ENCODE measurements at places on chromosomes 1 and 21.
A peak's percentile ranks its signal among the peaks of the same experiment; 100 is the strongest.

- DNase-seq, result no peak
These were observed at the start of gene PLPPR5 for GRCh38 chr1:99004861-99005442. Gene PLPPR5 (minus strand): TSS chr1:99004861. CDS start chr1:99004671, 190 bp downstream.

DNA sequence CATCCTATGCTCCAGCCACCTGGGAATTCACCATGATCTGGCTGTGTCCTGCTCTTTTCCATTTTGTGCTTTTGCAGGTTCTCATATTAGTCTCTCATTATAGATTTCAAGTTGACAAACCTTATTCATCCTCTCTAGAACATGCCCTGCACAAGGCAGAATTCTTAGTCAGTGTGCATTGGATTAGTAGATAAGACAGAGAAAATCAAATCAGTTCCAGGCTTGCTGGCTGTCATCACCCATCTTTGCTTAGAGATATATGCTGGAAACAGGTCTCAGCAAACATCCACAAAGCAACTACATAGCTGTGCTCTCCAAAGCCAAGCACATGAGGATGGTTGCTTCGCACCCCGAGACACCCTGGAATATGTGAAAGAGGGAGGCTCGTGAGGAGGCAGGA, 24.8 kb downstream of the TSPAN2 start:
- no peak for DNase-seq

DNA sequence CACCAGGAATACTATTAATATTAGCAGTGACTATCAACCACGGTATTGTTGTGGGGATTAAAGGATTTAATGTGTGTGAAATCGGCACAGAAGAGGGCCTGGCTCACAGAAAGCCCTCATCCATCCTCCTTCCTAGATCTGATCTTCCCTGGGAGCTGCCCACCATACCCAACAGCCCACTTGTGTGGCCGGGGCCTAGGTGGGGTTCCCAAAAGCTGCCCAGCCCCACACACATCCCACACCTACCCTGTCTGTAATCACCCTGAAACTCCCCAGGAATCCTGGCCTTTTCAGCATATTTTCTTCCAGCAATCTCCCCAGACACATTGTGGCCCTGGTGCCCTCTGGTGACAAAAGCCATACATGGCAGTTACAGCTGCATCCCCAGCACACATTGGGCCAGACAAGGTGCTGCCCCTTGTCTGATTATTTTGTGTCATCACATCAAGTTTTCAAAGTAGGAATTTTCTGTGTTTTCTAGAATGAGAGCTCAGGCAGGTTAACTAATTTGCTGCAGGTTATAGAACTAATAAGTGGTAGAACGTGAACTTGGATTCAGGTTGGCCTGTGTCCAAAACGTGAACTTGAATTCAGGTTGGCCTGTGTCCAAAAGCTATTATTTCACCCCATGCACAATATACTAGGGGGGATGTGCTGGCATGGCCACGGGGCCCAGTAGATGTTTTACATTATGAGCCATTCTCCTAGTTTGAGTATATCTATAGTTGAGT, 5.3 kb upstream of the SLC6A9 start:
- peak; percentile 59 for DNase-seq

GRCh38 chr1:222021129-222021528, 279.2 kb upstream of the DUSP10 start:
- no peak for DNase-seq

GRCh38 chr21:45235488-45235887, 52.2 kb downstream of the POFUT2 start:
- DNase-seq, result no peak

DNA sequence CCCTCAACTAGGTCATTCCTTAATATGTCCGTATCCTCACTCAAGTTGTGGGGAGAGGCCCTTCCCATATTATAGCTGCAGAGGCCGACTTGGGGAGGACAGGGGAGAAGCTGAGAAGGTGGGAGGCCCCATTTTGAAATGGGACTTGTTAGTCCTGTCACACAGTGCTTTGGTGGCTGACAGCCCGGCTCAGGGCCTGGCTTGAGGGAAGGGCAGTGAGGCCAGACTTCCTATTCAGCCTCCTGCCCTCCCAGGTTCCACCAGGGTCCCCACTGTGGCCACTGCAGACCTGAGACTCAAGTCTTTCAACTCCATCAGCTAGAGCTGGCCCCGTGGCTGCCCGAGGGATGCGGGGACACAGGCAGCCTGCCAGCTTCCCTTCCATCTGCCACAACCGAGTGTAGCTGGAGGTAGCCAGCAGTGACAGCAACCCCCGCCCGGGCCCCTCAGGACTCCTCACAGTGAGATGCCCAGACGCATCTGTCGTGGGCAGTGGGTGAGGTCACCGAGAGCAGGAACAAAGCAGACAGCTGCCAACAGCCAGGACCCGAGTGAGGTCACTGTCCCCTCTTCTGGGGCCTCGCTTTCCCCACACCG, 36.9 kb downstream of the SIM2 start:
- no peak for DNase-seq

GRCh38 chr1:24369199-24369598, 44.4 kb downstream of the STPG1 start:
- DNase-seq, result no peak

- DNase-seq, result no peak
These were observed 4.9 kb downstream of the RHOC start for GRCh38 chr1:112702067-112702395.

DNA sequence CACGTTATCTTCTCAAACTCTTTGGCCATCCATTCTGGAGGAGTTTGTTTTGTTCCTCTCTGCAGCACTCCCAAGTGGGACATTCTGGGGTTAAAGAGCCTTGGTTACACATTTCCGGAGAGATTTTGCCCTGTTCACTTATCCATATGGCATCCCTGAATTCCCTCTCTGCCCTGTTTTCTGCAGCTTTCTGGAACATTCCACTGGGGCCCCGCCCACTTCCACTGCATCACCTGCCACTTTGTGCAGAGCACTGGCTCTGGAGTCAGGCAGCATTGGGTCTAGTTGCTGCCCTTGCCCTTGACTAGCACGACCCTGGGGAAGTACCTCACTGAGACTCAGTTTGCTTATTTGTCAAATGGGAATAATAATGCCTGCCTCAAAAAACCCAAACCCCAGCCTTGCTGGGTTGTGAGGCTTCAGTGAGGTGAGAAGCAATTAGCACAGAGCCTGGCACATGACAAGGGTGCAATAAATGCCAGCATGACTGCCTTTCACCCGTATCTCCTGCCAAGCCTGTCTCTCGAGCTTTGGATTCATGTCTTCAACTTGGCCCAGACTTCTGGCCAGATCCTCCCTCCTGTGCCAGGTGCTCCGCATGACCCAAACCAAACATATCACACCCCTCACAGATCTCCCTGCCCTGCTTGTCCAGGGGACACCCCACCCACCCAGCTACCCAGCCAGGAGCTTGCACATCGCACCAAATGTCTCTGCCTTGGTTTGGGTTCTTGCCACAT, 38.3 kb downstream of the IL6R start:
- DNase-seq, result no peak

DNA sequence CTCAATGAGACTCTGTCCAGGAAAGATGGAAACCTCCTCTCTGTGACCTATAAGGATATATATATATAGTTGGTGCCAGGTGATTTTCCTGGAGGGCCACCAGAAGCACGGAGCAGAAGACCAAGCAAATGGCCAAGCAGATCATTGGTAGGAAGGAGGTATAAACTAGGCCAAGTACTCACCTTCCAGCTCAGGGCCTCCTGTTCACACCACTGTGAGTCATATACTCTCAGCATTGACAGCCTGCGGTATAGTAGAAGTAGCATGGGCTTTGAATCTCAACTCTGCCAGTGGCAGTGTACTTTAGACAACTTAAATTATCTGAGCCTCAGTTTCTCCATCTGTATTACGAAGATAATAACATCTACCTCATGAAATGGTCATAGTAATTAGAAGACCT, 15.4 kb downstream of the IL12RB2 start:
- no peak for DNase-seq

DNA sequence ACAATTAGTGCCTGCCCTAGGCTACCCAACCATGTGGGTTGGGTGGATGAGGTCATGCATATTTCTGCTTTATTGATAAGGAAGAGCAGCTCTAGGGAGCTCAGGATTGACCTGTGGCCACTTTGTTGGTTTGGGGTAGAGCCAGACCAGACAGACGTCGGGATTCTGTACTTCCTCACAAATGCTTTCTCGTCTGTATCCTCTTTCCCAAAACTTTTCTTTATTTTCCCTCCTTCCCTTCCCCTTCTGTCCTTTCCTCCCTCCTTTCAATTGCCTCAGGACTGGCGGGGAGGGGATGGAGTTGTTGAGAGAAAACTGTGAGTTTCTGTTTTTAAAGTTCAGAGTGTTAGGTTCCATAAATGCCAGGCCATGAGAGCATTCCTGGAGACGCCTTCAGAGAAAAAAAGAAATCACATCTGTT, 68.0 kb downstream of the UCK2 start:
- no peak for DNase-seq

- DNase-seq, result no peak
These were observed 11.4 kb upstream of the PCBP3 start for GRCh38 chr21:45632160-45632559.

DNA sequence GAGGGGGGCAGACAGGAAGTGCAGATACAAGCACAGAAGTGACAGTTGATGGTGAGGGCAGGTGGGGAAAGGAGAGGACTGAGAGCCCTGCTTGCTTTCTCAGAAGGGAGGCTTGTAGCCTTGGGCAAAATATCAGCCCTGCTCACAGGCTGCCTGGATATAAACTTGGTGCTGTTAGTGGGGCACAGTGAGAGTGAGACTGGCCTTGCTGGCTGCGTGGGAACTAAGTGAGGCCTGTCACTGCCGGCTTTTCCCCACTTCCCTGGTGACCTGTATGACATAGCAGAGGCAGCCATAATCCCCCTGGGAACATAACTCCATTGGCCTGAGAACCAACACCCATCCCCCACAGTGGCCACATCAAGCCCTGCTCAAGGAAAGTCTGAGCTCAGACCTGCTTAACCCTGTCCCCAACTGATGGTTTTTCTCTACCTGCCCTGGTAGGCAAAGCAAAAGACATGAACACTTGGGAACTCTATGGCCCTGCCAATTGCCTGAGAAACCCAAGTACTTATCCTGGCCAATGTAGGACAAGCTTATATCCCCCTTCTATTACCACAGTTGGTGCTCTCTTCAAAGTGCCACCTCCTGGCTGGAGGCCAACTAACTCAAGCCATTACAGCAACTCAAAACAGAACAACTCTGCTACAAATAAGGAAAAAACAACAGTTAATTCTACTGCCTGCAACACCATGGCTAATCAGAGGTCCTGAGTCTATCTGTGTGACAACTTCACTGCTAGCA, 472.7 kb downstream of the PLPP3 start:
- no peak for DNase-seq

- no peak for DNase-seq
These were observed 21.2 kb downstream of the ZNF697 start for GRCh38 chr1:119626841-119627240.

GRCh38 chr1:15885701-15886610, 38.4 kb downstream of the SPEN start:
- peak; percentile 92 for DNase-seq
